ENCODE measurements at places on chromosomes 11 and 22.

DNA sequence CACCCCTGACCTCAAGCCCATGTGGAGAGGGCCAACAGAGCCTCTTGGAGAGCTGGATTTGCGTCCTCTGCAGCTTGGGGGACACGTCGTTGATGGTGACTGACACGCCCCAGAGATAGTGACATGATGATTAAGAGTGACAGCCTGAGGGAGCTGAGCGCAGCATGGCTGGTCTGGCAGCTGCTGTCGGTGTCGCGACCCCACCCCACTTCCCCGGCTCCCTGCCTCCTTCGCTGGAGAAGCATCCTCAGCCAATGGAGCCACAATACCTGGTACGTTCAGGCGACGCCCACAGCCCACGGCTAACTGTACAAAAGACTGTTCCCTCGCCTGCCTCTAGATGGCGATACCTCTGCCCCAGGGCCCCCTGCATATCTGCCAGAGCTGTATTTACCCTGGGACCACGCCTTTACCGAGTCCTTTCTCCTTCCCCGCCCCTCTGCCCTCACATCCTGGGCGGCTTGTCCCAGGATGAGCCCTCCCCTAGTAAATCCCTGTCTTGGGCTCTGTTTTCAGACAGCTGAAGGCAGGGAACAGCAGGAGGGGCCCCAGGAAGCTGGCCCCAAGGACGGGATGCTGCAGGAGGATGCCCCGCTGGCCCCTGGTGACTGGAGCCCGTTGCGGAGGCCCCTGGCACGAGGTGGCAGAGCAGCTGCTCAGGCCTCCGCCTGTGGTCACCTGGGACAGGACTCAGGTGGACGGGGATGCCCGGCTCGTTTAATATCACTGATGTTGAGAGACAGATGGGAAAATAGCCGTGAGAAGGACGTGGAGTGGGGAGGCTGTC is 90.6 kb downstream of the RPS6KA4 start:
- peak; percentile 75 for DNase-seq

- no peak for DNase-seq
These were observed 4.0 kb downstream of the APOL4 start for GRCh38 chr22:36197514-36198146.

GRCh38 chr11:126834573-126834972 is 166.0 kb downstream of the KIRREL3 start:
- no peak for DNase-seq

- no peak for DNase-seq
These were observed 53.6 kb downstream of the CECR2 start for GRCh38 chr22:17422736-17423343.

GRCh38 chr11:12235553-12235946 is 125.2 kb downstream of the MICAL2 start:
- no peak for DNase-seq

- no peak for DNase-seq
These were observed 172.0 kb downstream of the CNTN5 start for GRCh38 chr11:99192716-99193115.

DNA sequence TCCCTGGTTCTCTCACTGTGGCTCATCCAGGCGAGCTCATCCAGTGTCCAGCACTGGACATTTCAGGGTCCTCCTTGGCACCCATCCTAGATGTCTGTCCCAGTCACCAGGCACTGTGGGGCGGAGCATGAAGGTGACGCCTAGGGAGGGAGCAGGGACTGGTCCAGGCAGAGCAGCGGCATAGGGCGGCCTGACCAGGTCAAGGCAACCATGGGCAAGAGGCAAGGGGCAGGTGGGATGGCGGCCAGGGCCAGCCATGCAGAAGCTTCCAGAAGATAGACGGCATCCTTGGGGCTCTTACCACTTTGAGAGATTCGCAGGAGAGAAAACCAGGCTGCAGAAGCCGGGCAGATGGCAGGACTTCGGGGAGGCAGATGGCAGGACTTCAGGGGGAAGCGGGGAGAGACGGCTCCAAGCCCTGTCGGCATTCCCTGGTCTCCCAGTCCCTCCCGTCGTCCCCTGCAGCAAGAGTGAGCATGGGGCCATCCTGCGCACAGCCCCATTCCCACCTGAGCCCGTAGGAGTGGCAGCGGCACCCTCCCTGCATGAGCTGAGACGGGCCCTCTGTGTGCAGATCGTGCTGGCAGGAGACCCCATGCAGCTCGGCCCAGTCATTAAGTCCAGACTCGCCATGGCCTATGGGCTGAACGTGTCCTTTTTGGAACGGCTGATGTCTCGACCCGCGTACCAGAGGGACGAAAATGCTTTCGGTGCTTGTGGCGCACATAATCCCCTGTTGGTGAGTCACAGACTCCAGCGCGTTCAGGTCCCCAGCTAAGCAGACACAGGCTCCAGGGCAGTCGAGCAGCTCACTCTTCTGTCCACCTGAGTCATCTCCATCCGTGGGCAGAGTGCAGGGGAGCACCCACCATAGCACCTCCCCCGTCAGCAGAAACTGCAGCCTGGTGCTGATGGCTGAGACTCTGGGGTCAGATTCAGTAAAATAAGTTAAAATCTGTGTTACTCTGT is 20.1 kb upstream of the PANX2 start:
- no peak for DNase-seq

- no peak for DNase-seq
These were observed 282.5 kb downstream of the CTTN start for GRCh38 chr11:70680781-70681281.

DNA sequence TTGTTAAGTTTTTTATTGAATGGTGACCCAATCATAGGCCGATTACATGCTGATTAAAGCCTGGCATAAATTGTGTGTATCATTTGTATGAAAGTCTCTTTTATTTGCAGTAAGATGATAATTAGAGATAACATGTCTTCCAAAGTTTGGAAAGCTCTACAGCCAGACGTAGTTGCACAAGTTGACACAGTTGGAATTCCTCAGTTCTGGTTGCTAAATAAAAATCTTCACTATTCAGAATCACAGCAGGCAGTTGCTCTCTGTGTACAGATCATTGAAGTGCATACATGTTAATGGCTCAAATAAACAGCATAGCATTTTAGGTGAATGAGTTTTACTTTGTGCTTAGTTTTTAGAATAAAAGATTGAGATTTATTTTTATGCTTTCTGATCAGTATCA is 69.5 kb downstream of the ARHGAP42 start:
- no peak for DNase-seq

GRCh38 chr11:116498161-116498560 is 274.6 kb downstream of the BUD13 start:
- no peak for DNase-seq

DNA sequence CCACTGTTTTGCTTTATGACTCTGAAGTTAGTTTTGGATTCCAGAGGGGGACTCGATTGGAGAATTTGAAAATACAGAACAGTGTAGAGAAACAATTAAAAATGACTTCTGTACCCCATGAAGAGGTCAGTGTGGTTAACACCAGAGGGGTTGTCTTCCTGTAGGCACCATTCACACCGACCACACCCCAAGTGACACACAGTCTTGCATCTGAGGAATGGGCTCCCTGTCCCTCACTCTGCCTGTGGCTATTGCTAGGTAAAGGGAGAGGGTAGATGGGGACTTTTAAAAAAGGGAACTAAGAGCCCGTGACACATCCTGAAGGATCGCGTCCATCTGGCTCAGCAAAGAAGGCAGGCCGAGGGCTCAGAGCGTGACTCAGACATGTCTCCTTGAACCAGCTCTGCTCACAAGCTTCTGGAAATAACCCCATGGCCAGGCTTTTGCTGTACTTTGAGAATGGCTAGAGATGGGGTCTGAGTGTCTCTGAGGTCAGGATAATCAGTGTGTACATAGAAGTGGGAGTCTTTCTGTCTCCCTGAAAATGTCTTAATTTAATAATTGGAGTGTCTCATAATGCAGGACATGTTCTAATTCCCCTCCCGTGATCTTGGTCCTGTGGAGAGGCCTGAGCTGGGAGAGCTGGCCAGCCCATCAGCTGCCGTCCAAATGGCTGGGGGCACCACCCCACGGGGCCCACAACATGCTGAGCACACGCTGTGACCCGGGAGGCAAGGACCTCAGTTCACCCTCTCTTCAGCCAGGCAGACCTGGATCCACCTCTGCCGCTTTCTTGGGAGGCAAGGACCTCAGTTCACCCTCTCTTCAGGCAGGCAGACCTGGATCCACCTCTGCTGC is 39.3 kb downstream of the SGSM1 start:
- no peak for DNase-seq

DNA sequence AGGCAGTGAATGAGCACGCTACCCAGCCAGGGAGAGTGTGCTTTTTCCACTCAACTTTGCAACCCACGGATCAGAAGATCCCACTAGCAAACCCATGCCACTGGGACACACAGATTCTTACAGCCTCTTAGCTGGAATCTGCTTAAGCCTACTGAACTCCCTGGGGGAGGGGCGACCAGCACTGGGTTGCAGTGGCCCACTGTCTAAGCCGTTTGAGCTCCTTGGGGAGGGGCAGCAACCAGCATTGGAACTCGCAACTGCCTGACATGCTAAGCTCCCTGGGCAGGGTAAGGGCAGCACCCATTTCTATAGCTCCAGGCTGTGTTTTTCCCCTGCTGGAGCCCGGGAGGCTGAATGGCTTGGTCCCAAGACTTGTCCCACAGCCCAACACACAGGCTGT is 99.6 kb downstream of the FAM168A start:
- DNase-seq = no peak

- DNase-seq = no peak
These were observed 28.9 kb upstream of the PARVB start for GRCh38 chr22:43995057-43995685.

DNA sequence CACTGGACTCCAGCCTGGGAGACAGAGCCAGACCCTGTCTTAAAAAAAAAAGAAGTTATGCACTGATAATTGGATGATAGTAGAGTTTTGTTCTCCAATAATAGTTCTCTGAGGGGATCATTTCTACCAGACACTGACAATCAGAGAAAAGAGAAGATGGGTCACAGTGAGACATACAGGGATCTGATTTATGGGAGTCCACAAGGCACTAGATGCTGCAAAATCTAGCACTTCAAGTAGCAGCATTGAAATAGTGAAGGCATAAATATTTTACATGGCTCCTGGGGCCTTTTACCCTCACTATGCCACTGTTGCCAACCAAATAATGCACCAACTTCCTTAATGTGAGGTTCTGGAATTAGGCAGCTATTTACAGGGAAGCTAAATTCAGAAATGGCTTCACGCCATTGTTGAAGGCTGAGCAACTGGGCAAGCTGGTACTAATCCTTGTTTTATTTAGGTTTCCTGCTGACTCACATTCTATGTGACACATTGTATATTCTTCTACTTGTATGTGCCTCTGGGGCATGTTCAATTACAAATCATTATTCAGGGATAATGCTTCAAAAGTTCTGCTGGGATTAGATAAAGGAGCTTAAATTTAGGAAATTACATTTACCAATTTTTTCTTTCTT is 38.2 kb upstream of the ABTB2 start:
- DNase-seq = no peak

DNA sequence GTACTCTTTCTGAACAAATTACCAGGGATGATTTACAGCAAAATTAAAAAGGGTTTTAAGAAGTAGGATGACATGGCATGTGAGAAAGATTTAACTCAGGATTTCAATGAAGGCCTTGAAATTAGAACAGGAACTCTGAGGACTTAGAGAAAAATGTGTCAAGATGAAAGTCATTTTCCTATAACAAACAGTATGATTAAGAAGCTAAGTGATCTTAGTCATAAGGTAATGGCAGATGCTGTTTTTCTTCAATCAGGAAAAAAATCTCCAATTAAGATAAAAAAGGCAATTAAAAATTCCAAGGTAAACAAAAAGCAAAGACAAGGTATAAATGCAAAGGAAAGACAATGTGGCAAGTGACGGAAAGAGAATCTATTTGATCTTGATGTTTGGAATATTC is 73.5 kb downstream of the GAB2 start:
- no peak for DNase-seq

GRCh38 chr11:43555816-43556611 is 124.5 kb upstream of the HSD17B12 start:
- no peak for DNase-seq

GRCh38 chr11:100525635-100526034 is 161.5 kb upstream of the ARHGAP42 start:
- DNase-seq = no peak

DNA sequence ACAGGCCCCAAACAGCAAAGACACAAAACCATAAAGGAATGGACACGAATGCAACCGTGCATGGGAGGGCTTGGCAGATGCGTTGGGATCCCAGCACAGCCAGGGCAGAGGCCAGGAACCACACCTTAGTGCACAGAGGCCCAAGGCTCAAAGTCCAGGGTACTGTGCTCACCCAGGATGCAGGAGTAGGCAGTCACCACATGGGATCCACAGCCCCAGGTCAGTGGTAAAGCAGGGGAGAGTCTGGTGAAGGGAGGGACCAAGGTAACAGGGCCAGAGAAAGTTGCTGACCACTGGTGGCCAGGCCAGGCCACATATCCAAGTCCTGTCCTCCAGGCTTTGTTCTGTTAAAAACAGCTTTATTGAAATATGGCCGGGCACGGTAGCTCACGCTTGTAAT is 6.5 kb upstream of the CERK start:
- DNase-seq = no peak

DNA sequence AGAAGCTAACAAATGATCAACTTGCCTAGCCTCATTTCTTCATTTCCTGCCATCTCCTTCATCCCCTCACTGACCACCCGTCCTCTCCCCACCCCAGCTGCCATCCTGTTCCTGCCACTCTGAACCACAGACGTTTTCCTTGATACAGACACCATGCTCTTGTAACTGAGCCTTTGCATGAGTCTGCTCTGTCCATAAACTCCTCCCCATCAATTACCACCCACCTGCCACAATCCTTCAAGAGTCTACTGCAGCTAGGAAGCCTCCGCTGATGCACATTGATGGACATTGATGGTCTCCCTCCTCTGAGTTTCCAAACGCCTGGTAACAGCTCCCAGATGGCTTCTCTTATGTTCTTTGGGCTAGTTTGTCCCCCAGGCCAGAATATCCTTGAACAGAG is 193.8 kb downstream of the DBX1 start:
- DNase-seq = no peak

DNA sequence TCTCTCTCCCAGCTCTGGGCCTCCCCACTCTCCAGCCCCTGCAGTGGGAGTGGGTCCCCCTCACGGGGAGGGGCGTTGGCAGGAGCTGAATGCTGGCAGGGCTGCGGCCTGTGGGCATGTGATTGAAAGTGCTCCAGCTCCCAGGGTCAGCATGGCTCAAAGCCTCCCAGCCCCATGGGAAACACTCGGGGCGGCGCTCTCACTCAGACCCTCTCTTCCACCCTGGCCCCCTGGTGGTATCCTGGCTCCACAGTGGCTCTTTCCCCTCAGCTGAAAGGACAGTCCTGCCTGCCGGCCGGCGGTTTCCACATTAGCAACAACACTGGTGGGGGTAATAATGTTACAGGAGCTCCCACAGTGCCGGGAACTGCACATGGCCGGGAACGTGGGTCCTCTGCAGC is 35.5 kb downstream of the POLR3H start:
- DNase-seq = no peak

- DNase-seq = no peak
These were observed 3.4 kb downstream of the GUCY1A2 start for GRCh38 chr11:107014871-107015270.

DNA sequence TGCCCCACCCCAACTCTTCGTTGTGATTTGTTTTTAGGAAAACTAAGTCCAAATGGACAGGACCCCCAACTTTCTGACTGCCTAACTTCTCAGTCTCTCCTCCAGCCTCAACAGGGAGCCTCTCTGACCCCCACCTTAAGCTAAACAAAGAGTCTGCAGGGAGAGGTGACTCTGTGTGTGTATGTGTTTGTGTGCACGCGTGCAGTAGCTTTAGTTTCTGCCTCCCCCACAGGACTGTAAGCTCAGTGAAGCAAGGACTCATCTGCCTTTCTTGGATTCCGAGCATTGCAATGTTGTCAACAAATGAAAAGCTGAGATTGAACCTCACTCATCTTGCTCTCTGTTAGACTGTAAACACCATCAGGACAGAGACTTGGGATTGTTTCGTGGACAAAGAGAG is 7.9 kb downstream of the SNAP29 start:
- DNase-seq = no peak

All from bone marrow (tissue), 2 donors.